ENCODE measurements at places on chromosomes 11 and 22.

DNA sequence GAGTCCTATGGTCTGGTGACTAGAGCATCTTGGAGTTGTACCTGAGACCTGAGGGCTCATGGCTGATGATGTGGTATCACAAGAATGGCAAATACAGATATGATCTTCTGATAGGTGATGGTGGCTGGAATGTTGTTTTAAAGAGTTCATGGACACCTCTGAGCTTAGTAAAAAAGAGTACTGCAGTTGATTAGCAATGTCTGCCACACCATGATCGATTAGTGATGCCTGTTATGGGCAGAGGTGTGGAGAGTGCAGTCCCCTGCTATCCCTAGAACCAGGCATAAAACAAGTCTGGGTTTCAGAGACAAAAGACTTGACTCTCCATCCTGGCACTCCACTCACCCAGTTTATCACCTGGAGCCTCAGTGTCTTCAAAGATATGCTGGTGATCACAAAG lies 1.4 kb upstream of the BATF2 start:
- no peak for DNase-seq

DNA sequence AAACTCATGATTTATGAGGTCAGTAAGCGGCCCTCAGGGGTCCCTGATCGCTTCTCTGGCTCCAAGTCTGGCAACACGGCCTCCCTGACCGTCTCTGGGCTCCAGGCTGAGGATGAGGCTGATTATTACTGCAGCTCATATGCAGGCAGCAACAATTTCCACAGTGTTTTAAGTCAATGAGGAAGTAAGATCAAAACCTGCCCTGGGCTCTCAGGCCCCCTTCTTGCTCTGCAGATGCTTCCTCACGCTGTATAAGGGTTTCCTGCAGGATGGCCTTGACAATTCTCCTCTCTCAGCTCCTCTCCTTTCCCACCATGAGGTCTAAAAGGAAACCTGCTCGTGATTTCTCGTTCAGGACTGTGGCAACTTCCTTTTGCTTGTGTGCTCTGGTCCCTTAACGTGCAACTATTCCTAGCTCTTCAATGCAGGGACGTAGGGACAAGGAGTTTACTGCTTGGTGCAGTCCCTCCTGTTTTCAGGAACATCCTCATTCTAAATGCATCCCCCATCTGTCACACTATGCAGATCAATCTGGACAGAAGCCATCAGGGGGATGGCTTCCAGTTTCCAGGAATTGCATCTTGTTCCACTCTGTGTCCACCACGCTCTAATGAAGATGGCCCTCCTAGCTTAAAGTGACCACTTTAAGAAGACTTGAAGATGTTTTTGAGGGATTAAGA lies 64.3 kb upstream of the IGLL5 start:
- DNase-seq: no peak

DNA sequence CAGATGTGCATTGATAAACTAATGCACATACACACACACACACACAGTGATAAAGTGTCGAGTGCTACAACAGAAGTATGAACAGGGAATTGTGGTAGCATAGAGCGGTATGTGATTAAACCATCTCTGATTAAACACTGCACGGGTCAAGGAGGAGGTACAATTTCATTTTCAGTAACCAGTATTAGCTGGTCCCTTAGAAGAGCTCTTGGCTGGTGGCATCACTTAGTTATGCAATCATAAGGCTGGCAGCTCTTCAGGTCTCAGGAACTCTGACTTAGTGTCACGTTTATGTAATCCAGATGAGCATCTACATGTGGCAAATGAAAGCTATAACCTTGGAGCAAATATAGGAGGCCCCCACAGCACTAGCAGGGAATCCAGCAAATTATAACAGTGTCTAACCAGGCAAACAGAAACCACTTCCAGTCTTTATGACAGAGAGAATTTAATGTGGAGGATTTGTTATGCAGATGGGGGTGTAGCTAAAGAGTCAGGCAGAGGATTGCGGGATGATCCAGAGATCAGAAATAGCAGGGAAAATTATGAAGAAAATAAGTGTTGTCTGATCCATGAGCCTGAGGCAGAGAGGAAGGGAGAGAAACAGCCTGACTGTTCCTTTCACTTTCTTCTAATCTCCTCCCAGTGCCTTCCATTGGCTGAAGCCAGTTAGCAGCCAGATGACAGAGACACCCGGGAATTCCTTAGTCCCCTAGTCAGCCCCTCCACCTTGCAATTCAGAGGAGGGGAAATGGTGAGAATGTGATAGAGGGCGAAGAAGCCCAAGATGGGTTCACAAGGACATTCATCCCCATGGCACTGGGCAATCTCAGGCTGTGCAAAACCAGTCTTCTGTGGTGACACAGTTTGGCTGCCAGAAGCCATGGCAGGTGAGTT lies 533.1 kb upstream of the TENM4 start:
- DNase-seq: peak; percentile 85

DNA sequence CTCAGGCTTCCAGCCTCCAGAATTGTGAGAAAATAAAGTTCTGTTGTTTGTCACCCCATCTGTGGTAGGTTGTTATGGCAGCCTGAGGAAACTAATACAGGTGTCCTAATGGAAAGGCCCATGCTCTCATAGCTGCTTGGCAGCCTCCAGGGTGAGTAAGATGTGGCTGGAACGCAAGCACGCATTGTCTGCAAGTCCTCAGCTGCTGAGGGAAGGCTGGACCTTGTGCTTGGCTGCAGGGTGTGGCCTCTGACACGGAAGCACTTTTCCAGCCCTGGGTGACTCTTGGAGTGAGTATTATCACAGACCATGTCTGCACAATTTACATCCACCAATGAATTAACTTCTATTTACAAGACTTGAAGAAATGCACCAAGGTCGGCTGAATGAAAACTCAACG lies 44.4 kb upstream of the BARX2 start:
- no peak for DNase-seq

DNA sequence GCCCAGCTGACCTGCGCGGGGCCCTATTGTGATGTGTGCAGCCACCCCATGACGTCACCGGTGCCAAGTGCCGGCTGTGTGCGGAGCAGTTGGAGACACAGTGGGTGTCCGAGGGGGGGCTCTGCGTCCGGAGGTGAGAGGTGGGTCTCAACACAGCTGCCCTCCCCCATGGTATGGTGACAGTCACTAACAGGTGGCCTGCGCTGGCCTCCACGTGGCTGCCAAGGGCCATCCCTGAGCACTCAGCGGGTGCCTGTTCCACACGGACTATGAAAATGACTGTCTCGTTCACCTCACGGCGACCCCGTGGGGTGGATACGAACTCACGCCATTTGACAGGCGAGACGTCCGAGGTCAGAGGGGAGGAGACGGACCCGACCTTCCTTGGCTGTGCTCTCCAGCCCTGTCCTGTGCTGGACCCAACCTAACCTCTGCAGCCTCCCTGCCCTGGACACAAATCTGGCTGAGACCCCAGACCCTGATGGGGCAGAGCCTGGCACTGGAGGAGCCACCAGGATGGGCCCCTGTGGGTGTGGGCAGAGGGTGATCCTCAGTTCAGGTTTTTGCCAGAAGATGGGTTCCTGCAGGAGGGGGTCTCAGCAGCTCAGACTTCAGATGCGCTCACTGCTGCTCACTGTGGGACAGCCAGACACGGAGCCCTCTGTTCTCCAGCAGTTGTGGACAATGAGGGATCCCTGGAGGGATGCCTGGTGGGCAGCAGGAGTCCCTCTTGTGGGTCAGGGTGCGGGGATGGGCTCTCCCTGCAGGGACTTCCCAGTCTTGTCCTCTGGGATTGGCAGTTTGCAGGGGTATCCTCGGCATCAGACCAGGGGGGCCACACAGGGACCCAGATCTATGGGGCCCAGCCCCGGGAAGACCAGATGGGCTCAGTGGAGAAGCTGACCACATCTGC lies 6.3 kb downstream of the HRAS start:
- no peak for DNase-seq

DNA sequence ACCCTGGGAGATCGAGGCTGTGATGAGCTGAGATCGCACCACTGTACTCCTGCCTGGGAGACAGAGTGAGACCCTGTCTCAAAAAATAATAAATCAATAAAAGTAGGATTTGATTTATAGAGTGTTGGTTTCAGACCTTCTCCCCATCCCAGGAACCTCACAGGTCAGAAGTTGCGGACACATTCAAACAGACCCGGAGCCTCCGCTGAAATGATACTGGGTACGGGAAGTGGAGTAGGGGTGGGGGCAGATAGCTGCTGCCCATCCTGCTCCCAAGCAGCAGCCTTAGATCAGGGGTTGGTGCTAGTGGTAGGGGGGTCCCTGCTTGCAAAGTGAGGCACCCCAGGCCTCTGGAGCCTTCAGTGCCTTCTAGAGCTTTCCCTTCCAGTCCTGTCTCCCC lies 7.8 kb downstream of the PRDM11 start:
- no peak for DNase-seq

DNA sequence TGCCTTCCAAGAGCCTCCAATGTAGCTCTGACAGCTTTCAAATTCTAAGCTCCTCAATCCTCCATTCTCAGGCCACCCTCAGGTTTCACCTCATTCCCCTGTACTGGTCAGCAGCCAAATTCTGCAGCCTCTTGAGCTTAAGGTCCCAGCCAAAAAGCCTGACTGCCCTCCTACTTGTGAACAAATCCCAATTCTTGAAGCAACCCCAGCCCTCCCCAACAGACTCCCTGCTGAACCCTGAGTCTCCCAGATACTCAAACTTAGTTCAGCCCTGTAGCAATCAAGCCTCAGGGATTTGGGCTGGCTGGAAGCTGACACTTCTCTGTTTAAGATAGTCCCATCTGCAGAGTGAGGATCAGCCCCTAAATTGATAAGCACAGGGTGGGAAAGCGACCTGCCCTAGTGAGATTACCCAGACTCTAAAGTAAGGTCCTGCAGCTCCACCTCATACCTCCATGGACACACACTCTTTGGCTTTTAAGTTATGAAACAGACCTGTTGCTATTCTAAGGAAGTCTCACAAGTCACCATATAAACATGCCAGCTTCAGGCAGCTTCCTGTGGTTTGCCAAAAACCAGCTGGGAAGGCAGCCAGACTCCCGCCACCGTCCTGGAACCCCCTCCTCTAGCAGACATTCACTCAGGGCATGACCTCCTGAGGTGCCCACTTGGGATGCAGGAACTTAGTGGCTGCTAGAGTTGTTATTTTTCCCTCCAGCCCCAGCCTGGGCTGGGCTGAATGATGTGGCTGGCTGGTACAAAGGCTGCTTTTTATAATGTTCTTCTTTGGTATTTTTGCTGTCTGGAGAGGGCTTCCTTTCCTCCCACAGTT lies 82.5 kb upstream of the PICALM start:
- DNase-seq: no peak

DNA sequence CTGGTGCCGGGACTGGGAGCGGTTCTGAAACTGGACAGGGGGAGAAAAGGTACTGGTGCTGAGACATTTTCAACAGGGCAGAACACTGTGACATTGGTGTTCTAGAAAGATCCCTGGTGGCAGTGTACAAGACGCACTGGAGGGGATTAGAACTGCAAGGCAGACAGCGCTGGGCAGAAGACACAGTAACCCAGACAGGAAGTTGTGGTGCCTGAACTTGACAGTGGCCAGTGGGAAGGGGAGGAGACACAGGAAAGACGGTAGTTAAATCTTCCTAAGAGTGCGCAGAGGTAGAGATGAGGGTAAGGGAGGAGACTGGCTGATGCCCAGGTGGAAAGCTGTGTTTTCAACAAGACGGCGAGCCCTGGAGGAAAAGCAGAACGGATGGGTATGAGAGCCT lies 24.5 kb downstream of the FAM227A start:
- no peak for DNase-seq

DNA sequence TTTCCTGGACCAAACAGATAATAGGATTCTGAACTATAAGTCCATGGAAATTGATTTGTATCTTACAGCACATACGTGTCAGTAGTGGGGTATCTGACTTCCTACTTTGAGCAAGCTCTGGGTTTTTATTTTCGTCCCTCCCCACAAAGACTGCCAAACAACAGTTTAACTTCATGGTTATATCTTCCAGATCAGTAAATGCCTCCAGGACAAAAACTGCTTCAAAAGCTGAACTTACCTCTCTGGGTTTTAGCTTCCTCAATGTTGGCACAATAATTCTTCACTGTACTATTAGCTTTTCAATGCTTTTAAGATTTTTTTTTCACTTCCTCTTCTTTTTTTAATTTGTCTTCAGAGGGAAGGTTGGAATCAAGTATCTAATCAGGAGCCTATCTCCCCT lies 4.2 kb upstream of the DPF2 start:
- DNase-seq: no peak

DNA sequence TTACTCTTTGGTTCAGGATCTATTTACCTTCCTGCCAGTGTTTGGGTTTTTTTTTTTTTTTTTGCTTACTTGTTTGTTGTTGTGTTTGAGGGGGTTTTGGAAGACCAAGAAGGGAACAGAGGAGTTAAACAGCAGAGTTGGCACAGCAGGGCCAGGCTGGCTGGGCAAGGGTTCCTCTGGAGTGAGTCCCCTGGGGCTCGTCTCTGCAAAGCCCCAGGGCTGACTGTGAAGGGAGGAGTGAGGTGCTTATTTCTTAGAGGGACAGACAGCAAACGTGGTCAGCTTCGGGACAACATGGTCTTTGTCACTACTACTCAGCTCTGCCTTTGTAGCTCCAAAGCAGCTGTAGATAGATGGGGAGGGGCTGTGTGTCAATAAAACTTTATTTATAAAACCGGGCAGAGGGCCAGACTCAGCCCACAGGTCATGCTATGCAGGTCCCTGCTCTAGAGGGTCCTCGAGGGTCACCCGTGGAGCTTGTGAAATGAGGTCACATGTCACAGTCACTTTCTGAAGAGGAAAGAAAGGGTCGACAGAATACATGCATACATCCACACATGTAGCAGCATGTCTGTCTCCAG lies 1404.7 kb downstream of the BRD1 start:
- DNase-seq: no peak

DNA sequence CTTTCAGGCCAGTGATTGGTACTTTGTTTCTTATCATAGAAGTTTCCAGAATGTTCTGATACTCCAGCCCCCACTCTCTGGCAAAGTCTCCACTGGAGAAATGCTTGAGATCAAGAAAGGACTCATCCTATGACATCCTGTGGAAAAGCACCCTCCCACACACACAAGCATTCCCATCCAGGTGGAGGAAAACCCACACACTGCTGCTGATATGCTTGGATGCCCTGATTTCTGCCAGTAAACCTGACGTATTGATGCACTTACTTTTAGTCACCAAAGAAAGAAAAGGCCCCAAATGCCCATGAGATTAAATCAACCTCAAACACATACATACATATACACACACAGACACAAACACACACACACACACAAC lies 9.2 kb upstream of the SLC5A12 start:
- no peak for DNase-seq

- DNase-seq: peak; percentile 52
Measured at GRCh38 chr11:83006877-83007330, 64.8 kb downstream of the RAB30 start.

DNA sequence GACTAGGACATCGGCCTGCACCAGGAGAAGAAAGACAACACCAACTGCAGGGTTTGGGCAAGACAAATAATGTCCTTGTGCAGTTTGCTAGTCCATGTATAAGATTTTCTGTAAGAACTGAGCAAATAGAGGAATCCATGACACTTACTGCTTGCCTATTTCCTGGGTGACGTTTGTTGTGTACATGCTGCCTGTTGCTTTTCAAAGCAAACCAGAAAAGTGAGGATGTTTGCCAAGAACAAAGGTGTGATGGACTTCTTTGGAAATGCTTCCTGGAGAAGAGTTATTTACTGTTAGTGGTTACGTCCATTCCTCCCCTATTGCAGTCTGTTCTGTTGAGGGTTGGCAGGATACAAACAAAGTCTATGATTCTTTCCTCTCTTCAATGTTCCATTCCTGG lies 126.5 kb downstream of the CASP12 start:
- no peak for DNase-seq

All from NCI-H2029 (cell line).